ENCODE measurements at places on chromosomes 2 and 18.

GRCh38 chr2:221400411-221400810 is 171.7 kb downstream of the EPHA4 start:
- no peak for DNase-seq

GRCh38 chr2:101559551-101559950 is 84.6 kb upstream of the RFX8 start:
- DNase-seq, result no peak

DNA sequence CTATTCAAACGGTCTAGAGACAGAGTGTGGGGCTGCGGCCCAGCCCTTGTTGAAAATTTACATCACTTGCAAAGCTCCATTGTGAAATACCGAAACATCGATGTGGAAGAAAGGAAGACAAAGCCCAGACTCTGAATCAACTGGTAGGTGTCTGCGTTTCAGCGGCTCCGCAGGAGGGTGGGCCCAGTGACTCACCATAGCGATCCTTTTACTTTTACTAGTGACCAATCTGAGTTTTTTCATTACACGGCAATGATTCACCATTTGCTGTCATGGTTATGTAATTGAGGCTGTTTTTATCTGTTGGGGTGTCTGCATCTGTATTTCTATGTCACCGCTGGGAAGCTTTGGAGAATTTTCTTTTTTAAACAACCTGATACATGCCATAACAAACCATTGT is 66.6 kb upstream of the ODC1 start:
- peak; percentile 92 for DNase-seq

GRCh38 chr2:100990650-100991403 is 11.3 kb upstream of the RPL31 start:
- no peak for DNase-seq

GRCh38 chr2:219648963-219649362 is 21.5 kb downstream of the SLC4A3 start:
- DNase-seq, result no peak

GRCh38 chr2:83613178-83613577 is 845.9 kb downstream of the SUCLG1 start:
- DNase-seq, result no peak

- DNase-seq, result no peak
Observed at GRCh38 chr2:236545814-236546480, 23.7 kb upstream of the ACKR3 start.

DNA sequence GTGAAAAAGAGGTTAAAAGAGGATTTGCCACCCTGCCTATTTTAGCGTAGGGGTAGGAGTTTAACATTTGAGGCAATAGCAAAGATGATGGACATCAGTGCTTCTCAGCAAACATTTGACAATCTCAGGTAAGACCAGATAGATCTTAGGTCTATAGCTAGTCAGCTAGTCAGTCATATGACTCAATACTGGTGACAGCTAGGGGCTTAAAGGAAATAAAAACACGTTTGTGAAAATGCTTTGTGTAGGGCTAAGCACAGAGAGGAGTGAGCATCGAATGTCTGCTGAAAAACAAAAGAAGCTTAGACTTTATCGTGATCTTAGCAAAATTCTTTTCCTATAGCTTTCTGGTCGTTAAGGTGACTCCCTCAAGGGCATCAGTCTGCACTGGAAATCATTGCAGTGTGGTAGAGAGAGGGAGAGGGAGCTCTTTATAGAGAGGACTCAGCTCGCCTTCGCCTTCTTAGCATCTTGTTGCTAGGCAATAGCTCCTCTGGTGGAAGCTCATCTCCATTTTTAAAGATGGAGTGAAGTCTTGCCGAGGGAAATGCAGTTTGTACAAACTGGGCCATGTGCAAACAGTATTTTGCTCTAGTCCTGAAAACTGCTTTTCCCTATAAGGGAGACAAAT is 62.8 kb upstream of the SLC38A11 start:
- no peak for DNase-seq

- DNase-seq, result no peak
Observed at GRCh38 chr18:34647251-34647650, 62.8 kb upstream of the DTNA start.

DNA sequence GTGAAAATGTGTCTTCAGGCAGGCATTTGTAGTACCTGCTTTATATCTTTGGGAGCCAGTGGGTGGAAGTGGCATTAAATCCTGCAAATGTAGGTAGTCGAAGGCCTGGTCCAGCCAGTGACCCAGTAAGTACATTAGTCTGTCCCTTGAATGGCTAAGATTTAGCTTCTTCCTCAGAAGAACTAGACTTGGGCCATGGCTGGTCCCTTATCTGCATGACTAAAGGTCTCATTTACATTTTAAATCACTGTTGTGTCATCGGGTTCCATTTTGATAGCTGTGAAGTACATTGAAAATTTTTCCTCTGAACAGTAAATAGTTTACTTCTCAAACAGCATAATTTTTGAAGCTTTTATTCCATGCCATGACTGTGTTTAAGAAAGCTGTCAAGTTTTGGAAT is 438.4 kb upstream of the KLHL29 start:
- no peak for DNase-seq

- no peak for DNase-seq
Observed at GRCh38 chr2:70425682-70426301, 123.9 kb upstream of the FAM136A start.

DNA sequence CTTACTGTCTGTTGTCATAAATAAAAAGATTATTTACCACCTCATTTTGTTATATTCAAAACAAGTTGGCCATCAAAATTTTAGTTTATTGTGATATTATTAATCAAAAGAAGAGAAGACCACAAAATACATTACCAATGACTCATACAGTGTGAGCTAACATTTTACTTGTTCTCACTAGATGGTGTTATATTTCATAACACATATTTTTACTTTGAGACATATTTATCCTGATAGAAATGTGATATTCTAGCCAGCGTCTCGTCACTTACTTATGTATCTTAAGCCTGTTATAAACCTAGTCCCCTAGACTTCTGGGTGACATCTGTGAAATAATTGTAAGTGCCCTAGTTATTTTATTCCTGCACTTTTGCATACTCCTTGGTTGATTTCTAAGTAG is 263.2 kb downstream of the CDH7 start:
- no peak for DNase-seq

GRCh38 chr2:217562871-217563480 is 439.8 kb downstream of the TNS1 start:
- DNase-seq, result no peak

- no peak for DNase-seq
Observed at GRCh38 chr2:28523902-28524301, 28.0 kb downstream of the PLB1 start.

DNA sequence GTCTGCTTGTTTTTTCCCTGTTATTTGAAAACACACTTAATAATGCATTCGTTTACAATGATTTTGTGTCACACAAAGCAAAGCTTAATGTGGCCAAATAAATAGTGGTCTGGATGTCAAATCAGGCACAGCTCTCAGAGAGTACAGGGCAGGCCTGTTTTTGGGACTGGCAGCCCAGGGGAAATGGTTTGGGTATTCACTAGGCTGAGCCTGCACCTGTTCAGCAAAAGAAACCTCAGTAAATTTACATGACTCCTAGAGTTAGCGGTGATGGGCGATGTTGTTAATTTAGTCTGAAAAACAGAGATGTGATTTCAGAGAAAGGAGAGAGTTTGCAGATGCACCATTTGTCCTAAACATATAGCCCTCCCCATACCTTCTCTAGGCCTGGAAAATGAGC is 197.1 kb downstream of the ALK start:
- no peak for DNase-seq

DNA sequence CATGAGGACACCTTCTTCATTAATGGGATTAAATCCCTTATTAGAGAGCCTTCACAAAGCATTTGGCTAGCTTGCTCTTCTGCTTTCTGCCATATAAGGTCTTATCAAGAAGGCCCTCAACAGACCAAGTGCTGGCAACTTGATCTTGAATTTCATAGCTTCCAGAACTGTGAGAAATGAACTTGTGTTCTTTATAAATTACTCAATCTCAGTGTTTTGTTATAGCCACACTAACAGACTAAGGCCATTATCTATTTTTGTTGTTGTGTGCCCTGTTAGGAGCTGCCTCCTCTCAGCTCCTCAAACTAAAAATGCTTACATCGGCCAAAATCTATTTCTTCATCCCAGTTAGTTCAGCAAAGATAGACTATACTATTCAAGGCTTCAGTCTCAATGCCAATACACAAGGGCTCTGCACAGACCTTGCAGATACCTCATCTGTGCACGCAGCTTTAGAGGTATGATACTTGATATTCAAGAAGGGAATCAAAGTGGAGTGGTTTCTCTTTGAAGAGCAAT is 182.9 kb downstream of the GPD2 start:
- DNase-seq, result no peak

- no peak for DNase-seq
Observed at GRCh38 chr2:177268901-177269300, 4.4 kb upstream of the NFE2L2 start.
